ENCODE measurements at places on chromosomes 7 and 10. TPM values are rescaled to one million over a fixed set of nuclear protein-coding genes. Genes with fewer than 3 reads are reported as not detected.
A peak's percentile ranks its signal among the peaks of the same experiment; 100 is the strongest.

The SEMA3C gene
- 5.9 TPM for total RNA-seq

GRCh38 chr10:91587710-91588638 lies 44.9 kb downstream of the PPP1R3C start:
- H3K4me1 ChIP-seq: peaks cover 20% of the 10 kb centered on the region
- H3K27ac ChIP-seq: peak overlapping the region; percentile 37
- H3K4me3 ChIP-seq: no peak overlapping the region
- peak; percentile 21 for DNase-seq
- no peaks in the 10 kb centered on the region for H3K36me3 ChIP-seq
- H3K27me3 ChIP-seq: no peaks in the 10 kb centered on the region

The INHBA gene
- total RNA-seq: 1.4 TPM

- no peak for DNase-seq
- H3K27me3 ChIP-seq: no peaks in the 10 kb centered on the region
- H3K27ac ChIP-seq: no peak overlapping the region
- H3K4me3 ChIP-seq: no peak overlapping the region
Observed at GRCh38 chr7:21044384-21044783, 257.7 kb upstream of the SP8 start.

- no peak for DNase-seq
- H3K27ac ChIP-seq: no peak overlapping the region
- no peak overlapping the region for H3K4me3 ChIP-seq
- H3K27me3 ChIP-seq: no peaks in the 10 kb centered on the region
- no peaks in the 10 kb centered on the region for H3K36me3 ChIP-seq
Observed at GRCh38 chr10:19791032-19791431, 25.2 kb upstream of the PLXDC2 start.

DNA sequence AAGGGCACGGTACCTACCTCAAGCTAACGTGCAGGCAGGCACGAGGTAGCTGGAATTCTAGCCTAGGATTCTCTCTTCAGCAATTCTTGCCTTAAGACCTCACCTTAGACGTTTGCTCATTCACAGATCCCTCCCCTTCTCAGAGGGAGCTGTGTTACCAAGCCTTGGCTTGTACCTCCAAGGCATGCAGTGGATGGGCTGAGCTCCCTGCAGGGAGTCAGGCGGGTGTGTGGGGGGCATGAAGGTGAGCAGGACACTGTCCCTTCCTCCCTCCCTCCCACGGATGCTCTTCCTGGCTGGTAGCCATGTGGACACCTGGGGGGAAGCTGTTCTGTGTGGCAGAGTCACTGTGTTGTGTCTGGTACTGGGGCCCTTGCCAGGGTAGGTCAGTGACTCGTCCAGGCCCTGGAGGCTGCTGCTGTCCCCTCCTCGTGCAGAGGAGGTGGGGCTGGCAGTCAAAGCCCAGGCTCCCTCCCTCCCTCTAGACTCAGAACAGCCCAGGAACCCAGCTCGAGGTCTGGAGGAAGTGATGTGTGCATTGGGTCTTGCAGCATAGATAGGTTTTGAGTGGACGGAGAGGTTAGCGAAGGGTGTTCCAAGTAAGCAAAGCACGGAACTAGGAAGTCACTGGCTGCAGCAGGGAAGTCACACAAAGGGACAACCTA lies 222.2 kb upstream of the SH2B2 start:
- H3K27me3 ChIP-seq: no peaks in the 10 kb centered on the region
- peak overlapping the region; percentile 27 for H3K27ac ChIP-seq
- no peak overlapping the region for H3K4me3 ChIP-seq
- peaks cover 15% of the 10 kb centered on the region for H3K4me1 ChIP-seq
- DNase-seq: peak; percentile 71
- H3K36me3 ChIP-seq: no peaks in the 10 kb centered on the region

DNA sequence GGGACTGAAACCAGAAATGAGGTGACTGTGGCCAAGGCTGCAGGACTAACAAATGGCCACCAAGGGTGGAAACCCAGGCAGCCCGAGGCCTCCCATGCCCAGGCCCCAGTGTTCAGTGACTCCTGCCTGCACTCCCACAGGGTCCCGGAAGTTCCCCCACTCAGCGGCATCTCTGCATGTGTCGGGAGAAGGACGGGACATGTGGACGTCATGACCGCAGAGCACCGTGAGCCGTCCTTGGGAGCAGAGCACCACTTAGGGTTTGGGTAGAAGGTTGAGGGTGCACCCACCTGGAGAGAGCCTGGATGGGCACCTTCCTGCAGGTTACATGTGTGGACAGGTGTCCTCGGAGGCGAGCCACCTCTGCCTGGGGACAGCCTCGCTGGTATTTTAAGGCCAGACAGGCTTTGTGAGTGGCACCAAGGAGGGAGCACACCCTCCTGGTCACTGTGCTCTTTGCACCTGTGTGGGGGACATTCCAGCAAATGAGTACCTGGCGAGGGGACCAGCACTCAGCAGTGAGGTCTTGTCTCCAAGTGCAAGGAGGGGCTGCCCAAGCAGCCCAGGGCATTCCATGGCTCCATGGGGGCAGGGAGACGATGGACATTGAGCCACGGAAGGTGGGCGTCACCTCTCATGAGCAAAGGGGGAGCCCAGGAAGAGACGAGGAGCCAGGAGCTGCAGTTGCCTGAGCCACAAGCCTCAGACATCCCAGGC lies 95.3 kb upstream of the TCERG1L start:
- H3K4me3 ChIP-seq: no peak overlapping the region
- no peaks in the 10 kb centered on the region for H3K36me3 ChIP-seq
- H3K27me3 ChIP-seq: no peaks in the 10 kb centered on the region
- H3K4me1 ChIP-seq: no peaks in the 10 kb centered on the region
- DNase-seq: no peak

- H3K27me3 ChIP-seq: no peaks in the 10 kb centered on the region
- no peaks in the 10 kb centered on the region for H3K4me1 ChIP-seq
- no peak overlapping the region for H3K27ac ChIP-seq
- H3K4me3 ChIP-seq: no peak overlapping the region
- no peak for DNase-seq
- H3K36me3 ChIP-seq: no peaks in the 10 kb centered on the region
Observed at GRCh38 chr7:23135755-23136154, 30.2 kb downstream of the KLHL7 start.

DNA sequence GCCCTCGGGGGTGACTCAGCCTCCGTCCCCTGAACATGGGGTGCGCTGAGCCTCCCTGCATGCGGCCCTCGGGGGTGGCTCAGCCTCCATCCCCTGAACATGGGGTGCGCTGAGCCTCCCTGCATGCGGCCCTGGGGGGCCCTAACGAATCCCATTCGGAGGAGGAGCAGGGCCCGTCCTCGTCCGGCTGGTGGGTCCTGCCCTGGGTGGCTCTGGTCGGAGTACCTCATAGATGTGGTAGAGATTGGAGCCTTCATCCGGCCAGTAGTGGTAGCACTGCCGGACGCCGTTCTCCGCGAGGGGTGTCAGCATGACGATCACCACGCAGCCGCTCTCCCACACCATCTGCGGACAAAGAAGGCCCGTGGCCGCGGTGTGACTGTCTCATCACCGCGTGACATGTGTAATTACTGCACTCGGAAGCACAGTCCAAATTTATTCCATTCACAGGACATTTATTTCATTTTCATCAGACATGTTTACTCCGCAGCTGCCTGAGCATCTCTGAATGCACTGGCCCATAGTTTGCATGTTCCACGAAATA lies 241.1 kb downstream of the DNAJB6 start:
- H3K27ac ChIP-seq: no peak overlapping the region
- no peaks in the 10 kb centered on the region for H3K36me3 ChIP-seq
- H3K4me1 ChIP-seq: no peaks in the 10 kb centered on the region
- no peak for DNase-seq
- H3K4me3 ChIP-seq: no peak overlapping the region

GRCh38 chr10:132175408-132175807 lies 11.3 kb upstream of the DPYSL4 start:
- H3K4me1 ChIP-seq: peaks cover 6% of the 10 kb centered on the region
- no peak overlapping the region for H3K4me3 ChIP-seq
- H3K27me3 ChIP-seq: no peaks in the 10 kb centered on the region
- no peak for DNase-seq
- H3K27ac ChIP-seq: no peak overlapping the region

GRCh38 chr10:22002591-22003176 lies 846 bp downstream of the DNAJC1 start:
- peak overlapping the region; percentile 95 for H3K27ac ChIP-seq
- H3K4me1 ChIP-seq: peaks cover 9% of the 10 kb centered on the region
- H3K27me3 ChIP-seq: no peaks in the 10 kb centered on the region
- DNase-seq: no peak
- peak overlapping the region; percentile 72 for H3K4me3 ChIP-seq
- no peaks in the 10 kb centered on the region for H3K36me3 ChIP-seq

DNA sequence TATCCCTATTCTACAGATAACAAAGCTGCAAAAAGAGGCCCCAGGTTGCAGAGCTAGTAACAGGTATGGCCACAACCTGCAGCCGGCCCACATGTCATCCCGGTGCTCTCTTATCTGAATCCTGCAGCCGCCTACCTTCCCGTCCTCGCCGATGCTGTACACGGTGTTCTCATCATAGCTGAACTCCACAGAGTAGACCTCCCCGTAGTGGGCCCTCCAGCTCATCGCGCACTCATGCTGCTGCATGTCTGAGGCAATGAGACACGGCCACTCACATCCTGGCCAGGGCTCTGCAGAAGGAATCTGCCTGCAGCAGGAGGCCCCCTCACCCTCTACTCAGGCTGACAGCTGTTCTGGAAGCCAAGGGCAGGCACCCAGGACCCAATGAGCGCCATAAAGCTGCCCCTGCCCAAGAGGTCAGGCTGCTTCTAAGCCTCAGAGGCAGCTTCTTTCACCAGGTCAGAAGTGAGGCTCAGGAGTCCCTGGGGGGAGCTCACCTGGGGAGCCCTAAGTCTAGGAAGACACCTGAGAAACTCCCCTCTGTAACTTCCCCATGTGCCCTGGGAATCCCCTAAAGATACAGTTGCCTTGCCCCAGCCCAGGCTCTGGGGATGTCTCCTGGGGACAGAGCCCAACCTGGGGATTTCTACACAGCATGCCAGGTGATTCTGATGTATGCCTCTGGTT lies 17.9 kb upstream of the CYREN start:
- H3K27me3 ChIP-seq: no peaks in the 10 kb centered on the region
- no peak overlapping the region for H3K4me3 ChIP-seq
- DNase-seq: no peak
- H3K36me3 ChIP-seq: peaks cover 41% of the 10 kb centered on the region
- H3K4me1 ChIP-seq: no peaks in the 10 kb centered on the region
- H3K27ac ChIP-seq: no peak overlapping the region

GRCh38 chr7:30975256-30975899 lies 11.6 kb downstream of the GHRHR start:
- H3K4me1 ChIP-seq: no peaks in the 10 kb centered on the region
- no peaks in the 10 kb centered on the region for H3K27me3 ChIP-seq
- no peak for DNase-seq

DNA sequence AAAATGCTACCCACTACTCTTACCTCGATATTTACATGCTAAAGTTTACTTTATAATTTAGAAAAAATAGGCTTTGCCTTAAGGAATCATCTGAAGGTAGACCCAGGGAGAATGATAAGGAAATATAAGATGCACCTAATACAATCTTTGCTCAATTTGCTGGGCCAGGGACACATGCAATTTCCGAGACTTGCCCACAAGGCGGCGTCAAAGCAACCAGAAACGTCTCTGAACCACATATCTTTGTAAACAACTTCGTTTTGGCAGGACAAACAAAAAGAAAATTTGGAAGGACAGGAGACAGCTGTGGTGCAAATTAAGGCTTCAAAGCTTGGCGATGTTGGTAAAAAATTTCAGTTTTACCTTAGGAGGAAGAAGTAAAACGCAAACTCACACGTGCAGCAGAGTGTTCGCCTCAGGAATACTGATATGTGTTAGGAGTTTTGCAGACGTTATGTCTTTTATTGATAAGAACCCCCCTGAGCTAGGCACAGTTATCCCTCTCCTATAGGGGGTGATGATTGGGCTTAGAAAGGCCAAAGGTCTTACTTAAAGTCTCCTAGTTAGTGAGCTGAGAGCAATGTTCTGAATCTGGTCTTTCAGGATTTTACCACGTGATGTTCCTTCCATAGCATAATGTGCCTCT lies 134.3 kb downstream of the PRKCQ start:
- H3K4me3 ChIP-seq: no peak overlapping the region
- DNase-seq: peak; percentile 24
- H3K4me1 ChIP-seq: no peaks in the 10 kb centered on the region
- H3K27me3 ChIP-seq: no peaks in the 10 kb centered on the region
- no peaks in the 10 kb centered on the region for H3K36me3 ChIP-seq

DNA sequence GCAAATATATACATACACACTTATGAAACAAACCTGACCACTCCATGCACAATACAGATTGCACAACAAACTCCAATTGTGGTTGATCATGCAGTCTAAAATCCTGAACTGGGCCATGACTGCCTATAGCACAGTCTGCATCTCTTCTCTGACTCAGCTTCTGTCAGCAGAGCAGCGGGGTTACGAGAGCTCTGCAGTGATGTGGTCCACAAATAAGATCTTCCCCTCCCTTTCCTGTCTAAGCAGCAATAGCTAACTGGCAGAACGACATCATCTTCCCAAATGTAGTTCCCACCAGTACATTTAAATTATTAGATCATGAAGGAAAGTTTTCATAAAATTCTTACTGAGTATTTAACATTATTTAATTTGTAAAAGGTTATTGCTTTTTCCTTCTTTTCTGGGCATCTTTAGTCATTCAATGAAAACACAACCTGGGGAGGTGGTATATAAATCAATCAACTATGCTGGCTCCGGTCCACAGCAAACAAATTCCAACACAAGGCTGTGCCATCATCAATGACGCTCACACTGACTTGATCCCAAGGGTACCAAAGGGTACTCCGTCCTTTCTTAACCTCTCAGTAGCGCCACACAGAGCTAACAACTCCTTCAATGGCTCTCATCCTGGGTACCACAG lies 17.1 kb downstream of the ARHGAP21 start:
- no peak overlapping the region for H3K4me3 ChIP-seq
- peaks cover 6% of the 10 kb centered on the region for H3K4me1 ChIP-seq
- no peak overlapping the region for H3K27ac ChIP-seq

GRCh38 chr7:79702116-79702515 lies 248.6 kb upstream of the MAGI2 start:
- no peak overlapping the region for H3K4me3 ChIP-seq
- H3K27me3 ChIP-seq: no peaks in the 10 kb centered on the region
- H3K36me3 ChIP-seq: no peaks in the 10 kb centered on the region
- H3K4me1 ChIP-seq: no peaks in the 10 kb centered on the region
- no peak overlapping the region for H3K27ac ChIP-seq
